Skeletal muscle cell (primary cell): ENCODE measurements at places on chromosomes 7 and 10.
A peak's percentile ranks its signal among the peaks of the same experiment; 100 is the strongest.

DNA sequence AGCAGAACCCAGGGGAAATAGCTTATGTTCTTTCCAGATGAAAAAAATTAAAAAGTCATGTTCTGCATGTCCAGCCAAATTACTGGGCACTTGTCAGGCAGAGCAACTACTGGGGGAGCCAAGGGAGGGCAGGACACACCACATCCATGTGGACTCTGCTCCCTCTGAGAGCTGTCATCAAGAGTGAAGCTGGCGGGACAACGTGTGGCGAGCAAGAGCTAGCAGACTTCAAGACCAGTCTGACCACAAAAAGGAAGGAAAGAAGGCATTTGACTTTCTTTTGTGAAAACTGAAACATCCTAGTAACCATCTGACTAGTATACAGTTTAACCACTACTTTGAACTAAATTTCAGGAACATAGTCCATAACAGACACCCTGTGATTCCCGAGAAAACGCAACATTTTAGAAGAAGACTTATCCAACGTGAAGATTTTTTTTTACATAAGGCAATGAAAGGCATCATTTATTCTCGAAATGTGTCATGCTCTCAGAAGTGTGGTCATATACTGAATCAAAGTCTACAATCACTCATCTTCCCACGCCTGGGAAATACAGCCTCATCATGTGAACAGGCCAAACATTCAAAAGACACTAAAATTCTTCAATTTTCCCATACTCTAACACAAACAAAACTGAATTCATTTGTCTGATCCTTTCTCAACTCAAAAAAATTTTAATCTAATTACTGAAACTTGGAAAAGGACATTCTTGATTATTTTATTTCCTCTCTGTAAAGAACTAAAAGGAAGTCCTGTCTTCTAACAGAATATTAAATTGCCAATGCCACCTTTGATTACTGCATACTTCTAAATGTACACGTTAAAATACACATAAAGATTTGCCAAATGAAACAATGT lies 15.5 kb downstream of the CYTH3 start:
- DNase-seq, result peak; percentile 74

- DNase-seq, result no peak
Observed at GRCh38 chr7:141348728-141349127, 202.5 kb upstream of the AGK start.

GRCh38 chr10:113524539-113525490 lies 28.0 kb upstream of the HABP2 start:
- DNase-seq, result no peak

- no peak for DNase-seq
Observed at GRCh38 chr7:66379542-66380160, 174.5 kb downstream of the TPST1 start.

DNA sequence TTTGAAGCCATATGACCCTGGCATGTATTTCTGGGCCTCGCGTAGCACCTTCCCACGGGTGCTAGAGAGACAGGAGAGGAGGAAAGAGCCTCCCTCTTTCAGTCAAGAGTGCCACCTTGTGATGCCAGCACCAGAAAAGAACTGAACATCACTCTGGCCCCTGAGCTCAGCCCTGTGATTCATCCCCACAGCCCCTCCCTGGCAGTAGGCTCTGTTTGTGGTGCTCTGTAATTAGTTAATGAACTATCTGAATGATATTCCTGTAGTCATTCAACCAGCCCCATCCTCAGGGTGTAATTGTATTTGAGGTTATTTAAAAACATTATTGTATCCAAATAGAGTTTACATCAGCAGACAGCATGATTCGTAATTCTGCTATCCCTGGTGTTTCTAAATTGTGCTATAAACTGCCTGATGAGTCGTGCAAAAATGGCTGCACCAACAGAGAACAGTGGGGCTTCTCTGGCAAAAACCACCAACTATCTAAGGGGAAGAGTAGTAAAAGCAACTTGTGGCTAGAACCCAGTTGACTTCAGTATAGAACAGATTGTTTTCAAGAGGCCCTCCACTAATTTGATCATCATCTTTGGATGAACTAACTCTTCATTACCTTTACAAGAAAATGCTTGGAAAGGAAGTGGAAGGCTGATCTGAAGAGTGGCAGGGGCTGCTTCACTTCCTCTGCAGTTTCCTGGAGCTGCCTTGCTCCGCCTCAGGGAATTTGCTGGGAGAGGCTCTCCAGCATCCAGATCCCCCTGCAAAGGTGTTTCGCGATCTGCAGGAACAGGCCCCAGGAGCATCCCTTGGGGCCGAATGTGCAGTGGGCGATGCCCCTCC lies 23.7 kb upstream of the TIAL1 start:
- DNase-seq, result no peak

GRCh38 chr7:73526896-73527821 lies 5.1 kb upstream of the BAZ1B start:
- DNase-seq, result no peak

GRCh38 chr7:28008911-28009310 lies 171.7 kb downstream of the JAZF1 start:
- no peak for DNase-seq

GRCh38 chr7:30412782-30413504 lies 65.6 kb downstream of the NOD1 start:
- peak; percentile 49 for DNase-seq

DNA sequence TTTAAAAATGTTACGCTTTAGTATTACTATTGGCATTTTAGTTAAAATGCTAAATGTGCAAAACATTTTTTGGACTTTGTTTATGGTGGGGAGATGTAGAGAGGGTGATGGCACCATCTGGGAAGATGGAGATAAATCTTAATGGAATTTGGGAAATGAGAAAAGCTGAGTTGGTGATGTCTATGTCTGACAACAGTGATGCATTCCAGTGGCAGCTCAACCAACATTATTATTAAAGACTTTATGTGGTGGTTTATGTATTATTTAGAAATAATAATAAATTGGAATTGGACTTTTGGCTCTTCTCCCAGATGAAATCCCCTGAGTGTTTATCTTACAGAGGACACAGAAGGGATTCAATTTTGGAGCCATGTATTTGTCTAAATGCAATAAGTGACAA lies 77.6 kb downstream of the SEC23IP start:
- no peak for DNase-seq

DNA sequence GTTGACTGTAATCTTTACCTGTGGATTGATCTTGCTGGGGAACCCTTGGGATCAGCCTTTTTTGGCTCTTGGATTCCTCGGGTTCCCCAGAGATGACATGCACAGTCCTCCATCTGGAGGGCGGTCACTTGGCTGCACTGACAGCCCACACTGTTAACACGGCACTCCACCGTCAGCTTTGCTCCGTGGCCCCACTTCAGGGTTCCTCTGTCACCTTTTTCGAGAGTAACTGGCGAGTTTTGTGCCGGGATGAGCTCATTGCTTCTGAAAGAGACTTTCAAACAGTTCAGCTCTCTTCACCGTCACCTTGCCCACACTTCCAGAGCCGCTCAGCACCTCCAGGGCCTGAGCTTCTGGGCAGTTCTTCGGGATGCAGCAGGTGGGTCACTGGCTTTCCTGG lies 42.4 kb downstream of the PROSER2 start:
- no peak for DNase-seq

DNA sequence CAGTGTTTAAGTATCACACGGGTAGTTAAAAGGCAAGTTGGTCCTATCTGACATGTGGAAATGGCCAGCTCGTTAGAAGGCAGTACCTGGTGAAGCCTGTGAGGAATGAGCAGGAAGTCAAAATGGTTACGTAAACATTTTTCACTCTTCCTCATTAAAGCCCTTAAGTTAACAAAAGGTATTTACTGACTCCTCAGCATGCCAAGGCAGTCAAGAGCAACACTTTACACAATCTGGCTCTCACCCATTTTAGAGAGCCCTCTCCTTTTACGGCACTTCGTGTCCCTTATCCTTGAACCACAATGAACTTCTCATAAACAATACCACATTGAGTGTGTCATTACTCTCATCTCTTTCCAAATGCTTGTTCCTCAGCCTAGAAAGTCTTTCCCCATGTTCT lies 11.0 kb upstream of the RSBN1L start:
- DNase-seq, result no peak

- no peak for DNase-seq
Observed at GRCh38 chr10:71623098-71623985, 96.2 kb downstream of the C10orf105 start.

- DNase-seq, result no peak
Observed at GRCh38 chr7:8260871-8261694, 884 bp downstream of the ICA1 start.

GRCh38 chr10:130621231-130621775 lies 485.1 kb downstream of the GLRX3 start:
- DNase-seq, result no peak

DNA sequence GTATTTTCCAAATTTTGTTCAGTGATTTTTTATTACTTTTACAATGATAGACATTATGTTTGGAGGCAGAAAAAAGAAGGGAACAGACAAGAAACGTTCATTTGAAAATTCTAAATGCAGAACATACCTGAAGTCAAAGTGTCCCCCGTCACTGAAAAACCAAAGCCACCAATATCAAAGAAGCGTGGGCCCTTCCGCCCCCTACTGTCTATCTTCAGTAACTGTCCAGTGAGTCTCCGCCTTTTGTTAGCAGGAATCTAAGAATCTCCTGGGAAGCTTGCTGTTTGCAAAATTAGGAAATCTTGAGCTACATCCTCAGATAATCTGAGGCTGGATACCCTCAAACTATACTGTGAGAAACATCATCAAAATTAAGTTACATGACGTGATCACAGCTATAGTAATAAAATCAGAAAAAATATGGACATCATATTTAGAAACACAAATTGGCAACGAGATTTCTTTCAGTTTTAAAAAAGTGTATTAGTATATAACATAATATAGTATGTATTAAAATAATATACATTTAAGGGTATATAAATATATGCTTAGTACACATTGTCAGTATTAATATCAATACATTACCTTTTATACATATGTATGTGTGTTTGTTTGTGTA lies 169.3 kb upstream of the AKR1E2 start:
- no peak for DNase-seq

GRCh38 chr7:69800495-69800894 lies 202.2 kb downstream of the AUTS2 start:
- no peak for DNase-seq

DNA sequence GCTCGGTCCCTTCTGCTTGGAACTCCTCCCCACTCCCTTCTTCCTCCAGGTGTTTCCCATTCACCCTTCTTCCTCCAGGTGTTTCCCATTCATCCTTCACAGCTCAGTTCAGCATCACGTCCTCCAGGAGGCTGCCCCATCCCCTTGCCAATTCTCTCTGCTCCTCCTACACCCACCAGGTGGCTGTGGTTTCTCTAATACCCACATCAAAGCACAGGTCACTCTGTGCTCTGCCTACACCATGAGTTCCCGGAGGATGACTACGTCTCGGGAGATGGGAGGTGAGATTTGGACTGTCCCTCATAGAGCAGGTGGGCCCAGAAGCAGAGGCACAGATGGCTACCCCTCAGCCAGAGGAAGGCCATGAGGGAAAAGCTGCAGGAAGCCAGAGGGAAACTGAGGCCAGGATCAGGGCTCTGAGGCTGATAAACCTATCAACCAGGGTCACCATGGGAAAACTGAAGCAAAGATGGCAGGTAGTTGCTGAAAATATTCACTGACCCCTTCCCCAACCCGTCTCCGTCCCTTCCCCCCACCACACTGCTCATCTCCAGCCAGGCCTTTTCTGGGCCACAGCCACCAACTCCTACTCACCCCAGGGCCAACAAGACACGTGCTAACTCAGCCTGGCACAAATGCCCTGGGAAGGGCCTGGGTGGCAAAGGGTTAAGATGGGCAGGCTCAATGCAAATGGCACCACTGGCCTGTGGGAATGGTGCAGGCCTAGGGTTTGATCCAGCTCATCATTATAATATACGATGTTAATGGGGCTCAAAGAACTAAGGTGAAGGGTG lies 56.6 kb upstream of the CPXM2 start:
- DNase-seq, result no peak

GRCh38 chr10:131657318-131657984 lies 243.4 kb upstream of the PPP2R2D start:
- DNase-seq, result no peak

DNA sequence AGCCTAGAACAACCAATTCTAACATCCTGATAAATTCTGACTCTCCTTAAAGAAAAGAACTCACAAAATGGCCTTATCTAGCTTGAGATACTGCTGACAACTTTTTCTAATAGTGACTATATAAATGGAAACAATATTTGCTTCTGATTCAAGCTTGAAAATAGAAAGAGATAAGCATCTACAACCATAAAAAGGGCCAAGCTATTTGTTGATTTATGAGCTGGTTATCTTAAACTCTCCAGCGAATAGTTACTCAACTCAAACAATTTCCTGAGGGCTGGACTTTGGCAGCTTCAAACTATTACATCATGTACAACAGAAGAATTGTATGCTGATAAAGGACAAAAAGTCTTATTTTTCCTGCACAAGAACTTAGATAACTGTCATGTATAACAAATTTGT lies 4.6 kb downstream of the USP54 start:
- DNase-seq, result peak; percentile 63

GRCh38 chr10:86918022-86918471 lies 39.4 kb downstream of the MMRN2 start:
- no peak for DNase-seq

DNA sequence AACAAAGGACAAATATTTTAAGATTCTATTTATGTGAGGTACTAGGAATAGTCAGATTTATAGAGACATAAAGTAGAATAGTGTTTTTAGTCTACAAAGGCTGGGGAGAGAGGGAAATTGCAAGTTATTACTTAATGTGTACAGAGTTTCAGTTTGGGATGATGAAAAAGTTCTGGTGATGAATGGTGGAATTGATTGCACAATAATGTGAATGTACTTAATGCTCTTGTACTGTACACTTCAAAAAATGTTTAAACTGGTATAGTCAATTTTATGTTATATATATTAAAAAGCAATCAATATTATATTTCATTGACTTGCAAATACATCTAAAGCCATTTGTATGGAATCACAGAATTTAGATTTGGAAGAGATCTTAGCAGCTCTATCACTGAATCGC lies 213.4 kb downstream of the PPP1R3A start:
- no peak for DNase-seq

- DNase-seq, result no peak
Observed at GRCh38 chr10:27826369-27826768, 80.8 kb upstream of the MKX start.
